Activated B cell treated with CpG ODN at 0.5 μM for 24 hours (primary cell): ENCODE measurements at places on chromosomes 1 and 21.

GRCh38 chr1:84971957-84972356 lies 25.0 kb downstream of the MCOLN2 start:
- DNase-seq = no peak

GRCh38 chr1:50183378-50184133 lies 74.8 kb downstream of the ELAVL4 start:
- DNase-seq = no peak

- no peak for DNase-seq
These were observed 40.5 kb downstream of the DDR2 start for GRCh38 chr1:162672622-162673260.

- no peak for DNase-seq
These were observed 28.4 kb downstream of the TRIM45 start for GRCh38 chr1:117093091-117093534.

DNA sequence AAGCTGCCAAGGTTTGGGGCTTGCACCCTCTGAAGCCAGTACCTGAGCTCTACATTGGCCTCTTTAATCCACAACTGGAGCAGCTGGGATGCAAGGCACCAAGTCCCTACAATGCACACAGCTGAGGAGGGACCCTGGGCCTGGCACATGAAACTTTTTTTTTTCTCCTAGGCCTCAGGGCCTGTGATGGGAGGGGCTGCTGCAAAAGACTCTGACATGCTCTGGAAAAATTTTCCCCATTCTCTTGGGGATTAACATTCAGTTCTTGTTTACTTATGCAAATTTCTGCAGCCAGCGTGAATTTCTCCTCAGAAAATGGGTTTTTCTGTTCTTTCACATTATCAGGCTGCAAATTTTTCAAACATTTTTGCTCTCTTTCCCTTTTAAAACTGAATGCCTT lies 1072.2 kb downstream of the BRINP3 start:
- DNase-seq = no peak

- DNase-seq = no peak
These were observed 42.4 kb downstream of the PEX14 start for GRCh38 chr1:10516925-10517676.

DNA sequence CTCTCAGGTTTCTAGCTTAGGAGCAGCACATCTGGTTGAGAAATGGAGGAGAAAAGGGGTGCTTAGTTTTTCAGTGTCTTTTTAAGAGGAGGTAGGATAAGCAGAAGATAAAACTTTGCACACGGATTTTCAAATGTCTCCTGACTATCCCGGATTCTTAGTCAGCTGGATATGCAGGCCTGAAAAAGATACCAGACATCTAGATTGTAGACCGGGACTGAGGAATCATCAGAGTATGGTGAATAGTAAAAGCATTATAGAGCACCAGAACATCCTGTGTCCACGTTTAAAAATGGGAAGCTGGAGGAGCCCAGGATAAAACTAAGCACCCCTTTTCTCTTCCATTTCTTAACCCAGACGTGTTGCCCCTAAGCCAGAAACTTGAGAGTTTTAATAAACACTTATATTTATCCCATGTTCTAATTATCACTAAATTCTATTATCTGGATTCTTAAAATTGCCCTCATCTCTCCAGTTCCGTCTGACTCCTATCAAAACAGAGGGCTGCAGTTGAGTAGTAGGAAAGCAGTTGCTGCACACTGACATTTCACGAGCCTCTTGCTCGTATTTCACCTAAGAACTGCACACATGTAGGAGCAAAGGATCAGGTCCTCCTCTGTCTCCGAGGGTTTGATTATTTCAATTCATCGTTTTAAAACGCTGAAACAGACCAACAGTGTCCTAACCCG lies 609 bp downstream of the PIGK start:
- DNase-seq = no peak

DNA sequence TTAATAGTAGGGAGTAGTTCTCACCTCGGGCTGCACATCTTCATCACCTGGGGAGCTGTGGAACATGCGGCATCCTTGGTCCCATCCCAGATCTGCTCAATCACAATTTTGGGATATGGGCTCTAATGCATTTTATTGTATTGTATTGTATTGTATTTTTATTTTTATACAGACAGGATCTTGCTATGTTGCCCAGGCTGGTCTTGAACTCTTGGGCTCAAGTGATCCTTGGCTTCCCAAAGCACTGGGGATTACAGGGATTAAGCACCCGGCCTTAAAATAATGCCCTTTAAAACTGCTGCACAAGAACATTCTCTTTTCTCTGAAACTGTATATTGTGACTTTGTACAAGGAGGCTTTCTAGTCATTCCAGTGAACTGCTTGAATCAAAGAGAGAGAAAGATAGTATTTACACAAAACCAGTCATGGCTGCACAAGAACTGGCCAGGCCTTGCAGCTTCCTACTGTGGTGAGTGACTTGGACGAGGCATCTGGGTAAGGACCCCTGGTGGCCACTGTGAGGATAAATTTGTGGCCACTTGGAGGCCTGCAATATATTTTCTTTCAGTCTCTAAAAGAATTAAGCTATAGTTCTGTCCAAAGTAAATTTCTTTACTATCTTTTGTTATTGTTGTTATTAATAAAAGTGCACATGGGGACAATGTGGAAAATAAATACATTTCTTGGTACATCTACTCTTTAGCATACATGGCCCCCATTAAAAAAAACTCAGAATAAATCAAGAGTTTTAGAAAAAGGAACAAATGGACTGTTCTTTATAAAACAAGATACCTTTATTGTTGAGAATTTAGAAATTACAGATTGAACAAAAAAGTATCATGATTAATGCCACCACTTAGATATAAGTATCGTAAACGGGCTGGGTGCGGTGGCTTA lies 48.0 kb downstream of the TBCE start:
- DNase-seq = no peak

DNA sequence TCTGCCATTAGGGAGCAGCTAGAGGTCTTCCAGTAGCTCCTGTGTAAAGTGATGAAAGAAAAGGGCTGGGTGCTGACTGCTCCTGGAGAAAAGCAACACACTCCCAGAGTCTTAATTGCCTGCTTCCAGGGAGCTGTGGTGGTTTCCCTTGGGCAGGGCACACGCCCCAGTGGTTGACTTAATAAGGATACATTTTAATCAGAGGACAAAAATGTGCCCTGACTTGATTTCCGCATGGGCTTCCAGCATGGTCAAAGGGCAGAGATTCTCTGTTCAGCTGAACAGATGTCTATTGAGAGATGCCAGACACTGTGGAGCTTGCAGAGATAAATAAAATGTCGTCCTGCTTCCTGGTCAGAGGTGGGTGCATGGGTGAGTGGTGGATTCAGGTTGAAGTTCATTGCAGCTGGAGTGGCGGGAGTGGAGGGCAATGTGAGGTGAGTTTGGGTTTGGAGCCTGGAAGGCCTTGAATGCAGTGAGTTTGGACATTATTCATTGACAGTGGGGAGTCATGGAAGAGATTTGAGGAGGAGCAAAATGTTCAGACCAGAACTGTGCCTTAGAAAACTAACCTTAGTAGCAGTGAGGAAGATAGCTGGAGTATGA lies 16.0 kb downstream of the QSOX1 start:
- no peak for DNase-seq

DNA sequence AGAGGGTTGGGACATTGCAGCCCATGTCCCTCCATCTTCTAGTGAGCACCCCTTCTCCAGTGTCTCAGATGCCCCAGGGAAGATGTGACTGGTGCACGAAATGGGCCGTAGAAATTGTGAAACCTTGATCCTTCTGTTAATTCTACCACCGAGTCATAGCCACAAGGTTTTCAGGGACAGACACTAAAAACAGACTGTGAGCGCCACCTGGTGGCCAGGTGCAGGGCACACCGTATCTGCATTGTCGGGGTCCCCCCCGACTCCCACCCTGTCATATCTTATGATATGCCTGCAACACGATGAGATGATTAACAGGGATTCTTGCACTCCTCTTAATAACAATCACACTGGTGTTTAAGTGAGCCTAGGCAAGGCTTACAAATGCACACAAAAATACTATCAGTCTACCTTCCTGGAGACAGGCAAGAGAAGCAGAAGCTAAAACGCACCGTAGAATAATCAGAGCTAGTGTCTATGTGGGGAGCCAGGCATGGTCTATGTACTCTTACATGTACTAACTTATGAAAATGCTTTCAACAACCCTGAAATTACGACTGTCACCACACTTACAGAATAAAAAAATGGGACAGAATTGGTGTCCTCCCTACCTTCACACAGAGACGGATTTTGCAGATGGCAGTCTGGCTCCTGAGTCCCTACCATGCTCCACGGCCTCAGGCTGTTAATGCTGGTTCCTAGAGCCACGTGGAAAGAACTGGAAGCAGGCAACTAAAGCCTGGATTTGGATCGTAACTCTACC lies 57.9 kb downstream of the FHAD1 start:
- peak; percentile 48 for DNase-seq

DNA sequence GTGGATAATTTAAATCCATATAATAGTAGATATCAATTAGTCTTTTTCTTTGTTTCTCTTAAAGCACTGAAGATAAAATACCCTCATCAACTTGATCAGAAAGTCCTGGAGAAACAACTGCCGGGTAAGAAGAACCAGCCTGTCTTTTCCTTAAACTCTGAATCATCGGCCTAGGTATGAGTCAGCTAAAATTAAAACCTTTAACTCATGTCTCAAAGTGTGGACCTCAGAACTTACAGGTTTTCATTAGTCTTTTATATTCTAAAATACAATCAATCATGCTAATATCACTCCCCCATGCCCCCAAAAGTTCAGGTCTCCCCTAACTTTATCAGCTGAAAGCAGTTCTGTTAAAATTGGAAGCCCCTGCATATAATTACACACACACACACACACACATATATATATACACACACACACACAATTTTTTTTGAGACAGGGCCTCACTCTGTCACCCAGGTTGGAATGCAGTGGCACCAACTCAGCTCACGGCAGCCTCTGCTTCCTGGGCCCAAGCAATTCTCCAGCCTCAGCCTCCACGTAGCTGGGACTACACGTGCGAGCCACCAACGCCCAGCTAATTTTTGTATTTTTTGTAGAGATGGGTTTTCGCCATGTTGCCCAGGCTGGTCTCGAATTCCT lies 61.3 kb downstream of the B3GALNT2 start:
- no peak for DNase-seq

- no peak for DNase-seq
These were observed 125.2 kb upstream of the DPYD start for GRCh38 chr1:98045767-98046641.

DNA sequence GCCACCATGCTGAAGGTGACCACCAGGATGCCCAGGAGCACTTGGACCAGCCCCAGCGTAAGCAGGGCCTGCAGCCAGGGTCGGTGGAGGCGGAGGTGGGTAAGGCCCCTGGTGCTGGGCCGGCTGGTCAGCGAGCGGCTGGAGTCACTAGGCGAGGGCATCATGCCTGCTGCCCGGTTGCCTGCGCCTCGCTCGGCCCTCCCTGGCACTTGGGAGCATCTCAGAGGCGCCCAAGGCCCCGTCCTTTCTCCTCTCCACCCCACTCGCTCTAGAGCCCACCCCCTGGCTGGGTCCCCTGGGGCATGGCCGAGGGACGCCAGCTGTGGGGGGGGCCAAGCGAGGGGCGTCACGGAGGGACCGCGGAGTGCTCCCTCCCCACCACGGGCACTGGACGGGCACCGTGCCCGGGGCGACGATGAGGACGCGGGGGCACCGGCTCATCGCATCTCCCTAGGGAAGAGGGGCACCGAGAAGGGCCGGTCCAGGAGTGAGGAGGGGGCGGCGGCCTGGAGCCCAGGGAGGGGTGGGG lies 505 bp downstream of the ENTREP3 start:
- no peak for DNase-seq

DNA sequence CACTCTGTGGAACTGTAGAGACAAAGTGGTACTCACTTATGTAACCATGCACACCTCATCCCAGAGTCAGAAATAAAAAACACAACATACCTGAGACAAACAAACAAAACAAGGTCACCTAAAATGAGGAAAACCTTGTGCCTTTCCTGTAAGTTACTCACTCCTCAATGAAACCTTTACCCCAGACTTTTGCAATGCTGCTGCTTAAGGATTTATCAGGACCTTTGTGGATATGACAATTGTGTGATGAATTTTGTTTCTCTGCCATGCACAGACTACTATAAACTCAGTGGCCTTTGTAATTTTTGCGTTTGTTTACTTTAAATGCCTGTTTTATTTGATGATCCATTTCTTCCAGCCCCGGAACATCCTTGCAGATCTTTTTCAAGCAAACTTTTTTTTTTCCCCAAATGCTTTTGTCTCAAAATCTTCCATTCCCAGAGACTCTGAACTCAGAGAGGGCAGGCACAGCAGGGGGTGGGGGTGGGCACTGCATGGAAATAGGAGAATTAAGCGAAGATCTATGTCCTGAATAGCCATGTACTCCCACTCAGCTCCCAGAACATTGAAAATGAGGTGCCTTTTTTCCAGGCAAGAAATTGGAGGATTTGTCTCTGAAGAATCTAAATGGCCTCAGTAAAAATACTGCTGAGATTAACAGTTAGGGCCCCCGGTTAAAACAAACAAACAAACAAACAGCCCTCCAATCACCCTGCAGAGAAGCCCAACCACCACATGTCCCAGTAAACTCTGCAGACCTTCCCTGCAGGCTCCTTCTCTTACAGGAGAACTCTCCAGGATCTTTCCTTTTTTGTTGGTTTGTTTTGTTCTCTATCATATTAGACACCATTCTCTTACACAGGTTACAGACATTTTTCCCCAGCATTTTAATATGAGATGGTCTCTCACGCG lies 22.6 kb upstream of the SIM2 start:
- DNase-seq = no peak

DNA sequence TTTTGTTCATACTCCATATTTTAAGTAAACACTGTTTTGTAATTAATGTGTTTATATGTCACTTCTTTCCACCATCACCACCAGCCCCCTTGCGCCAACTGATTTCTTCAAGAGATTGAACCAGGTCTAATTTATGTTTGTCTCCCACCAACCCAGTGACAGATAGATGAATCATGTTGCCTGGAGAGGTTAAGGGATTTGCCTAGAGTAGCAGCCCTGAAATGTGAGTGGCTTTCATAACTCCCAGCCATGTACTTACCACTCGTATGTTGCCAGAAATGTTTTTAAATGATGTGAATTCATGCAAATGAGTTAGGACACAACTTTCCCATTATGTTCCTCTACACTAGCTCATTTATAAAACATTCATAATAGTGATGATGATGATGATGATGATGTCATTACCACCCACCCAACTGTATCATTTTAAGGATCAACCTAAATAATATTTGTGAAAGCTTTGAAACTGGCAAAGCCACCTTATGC lies 86.9 kb downstream of the LRRC8D start:
- no peak for DNase-seq

- no peak for DNase-seq
These were observed 36.9 kb downstream of the NCF2 start for GRCh38 chr1:183553331-183553730.

- DNase-seq = no peak
These were observed 9.9 kb upstream of the COA7 start for GRCh38 chr1:52707927-52708655.

GRCh38 chr1:39134768-39135333 lies 69.6 kb upstream of the MACF1 start:
- no peak for DNase-seq

- DNase-seq = no peak
These were observed 53.6 kb upstream of the SSX2IP start for GRCh38 chr1:84743896-84744295.

DNA sequence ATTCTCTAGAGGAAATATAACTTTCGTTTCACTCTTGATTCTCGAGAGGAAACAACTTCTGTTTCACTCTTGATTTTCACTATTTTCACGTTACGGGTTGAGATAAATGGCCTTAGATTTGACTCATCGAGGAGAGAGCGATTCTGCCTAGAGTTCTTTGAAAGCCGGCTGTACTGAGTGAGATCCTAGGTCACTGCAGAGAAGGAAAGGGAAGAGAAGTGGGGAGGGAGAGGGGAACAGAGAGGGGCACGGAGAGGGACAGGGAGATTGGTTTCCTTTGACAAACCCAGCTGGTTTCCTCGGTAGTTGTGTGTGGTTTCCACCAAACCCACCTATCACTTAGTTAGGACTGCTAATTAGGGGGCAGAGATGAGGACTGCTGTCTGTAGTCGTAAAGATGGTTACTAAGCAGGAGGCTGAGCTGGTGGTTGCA lies 21.6 kb upstream of the GPR137B start:
- DNase-seq = no peak
